ENCODE measurements at places on chromosomes 6 and 20. TPM values are rescaled to one million over a fixed set of nuclear protein-coding genes. Genes with fewer than 3 reads are reported as not detected.

Gene CCDC170
- 5.2 TPM for total RNA-seq

GRCh38 chr6:123105561-123105960, 109.5 kb downstream of the CLVS2 start:
- H3K36me3 ChIP-seq: no peaks in the 10 kb centered on the region
- no peak overlapping the region for H3K4me3 ChIP-seq
- H3K4me1 ChIP-seq: no peaks in the 10 kb centered on the region
- H3K27me3 ChIP-seq: no peaks in the 10 kb centered on the region

GRCh38 chr6:11485271-11485670, 52.3 kb upstream of the TMEM170B start:
- H3K4me1 ChIP-seq: no peaks in the 10 kb centered on the region
- no peak overlapping the region for H3K4me3 ChIP-seq
- DNase-seq: no peak
- no peaks in the 10 kb centered on the region for H3K36me3 ChIP-seq
- no peak overlapping the region for H3K27ac ChIP-seq

DNA sequence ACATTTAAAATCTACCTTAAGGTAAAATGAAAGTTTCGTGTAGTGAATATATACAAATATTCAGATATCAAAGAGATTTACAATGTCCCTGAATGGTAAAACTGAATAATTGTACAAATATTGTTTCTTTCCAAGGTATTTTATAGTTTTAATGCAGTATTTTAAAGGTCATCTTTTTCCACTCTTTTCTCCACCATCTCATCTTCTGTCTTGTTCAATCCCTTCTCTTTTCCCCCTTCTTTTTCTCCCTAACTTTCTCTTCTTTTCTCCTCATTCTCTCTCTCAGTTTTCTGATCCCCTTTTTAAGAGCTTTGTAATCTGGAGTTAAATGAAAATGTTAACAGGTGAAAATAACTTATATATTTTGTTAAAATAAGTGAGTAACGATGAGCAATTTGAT, 126.9 kb downstream of the ADGRB3 start:
- no peak overlapping the region for H3K27ac ChIP-seq
- no peaks in the 10 kb centered on the region for H3K4me1 ChIP-seq
- H3K27me3 ChIP-seq: no peaks in the 10 kb centered on the region
- no peak for DNase-seq
- H3K36me3 ChIP-seq: no peaks in the 10 kb centered on the region

DNA sequence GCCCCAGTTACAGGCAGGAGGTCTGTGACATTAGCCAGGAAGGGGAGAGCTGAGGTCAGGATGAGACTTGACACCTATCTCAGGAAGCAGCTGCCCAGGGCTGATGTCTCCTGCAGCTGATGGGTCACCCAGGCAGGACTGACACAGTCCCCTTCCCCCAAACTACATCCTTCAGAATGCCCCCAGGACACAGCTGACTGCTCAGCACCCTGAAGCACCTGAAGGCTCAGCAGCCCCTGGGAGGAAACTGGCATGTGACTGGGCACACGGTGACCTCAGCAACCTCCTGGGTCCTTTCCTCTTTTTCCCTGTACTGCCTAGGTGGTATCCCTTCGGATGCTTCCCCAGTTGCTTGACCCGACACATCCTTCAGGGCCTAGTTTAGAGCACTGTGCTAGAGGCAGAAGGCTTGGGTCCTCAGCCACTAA, 1.9 kb downstream of the SDC4 start:
- H3K36me3 ChIP-seq: no peaks in the 10 kb centered on the region
- H3K27me3 ChIP-seq: no peaks in the 10 kb centered on the region
- no peak for DNase-seq
- peak overlapping the region; percentile 95 for H3K27ac ChIP-seq

DNA sequence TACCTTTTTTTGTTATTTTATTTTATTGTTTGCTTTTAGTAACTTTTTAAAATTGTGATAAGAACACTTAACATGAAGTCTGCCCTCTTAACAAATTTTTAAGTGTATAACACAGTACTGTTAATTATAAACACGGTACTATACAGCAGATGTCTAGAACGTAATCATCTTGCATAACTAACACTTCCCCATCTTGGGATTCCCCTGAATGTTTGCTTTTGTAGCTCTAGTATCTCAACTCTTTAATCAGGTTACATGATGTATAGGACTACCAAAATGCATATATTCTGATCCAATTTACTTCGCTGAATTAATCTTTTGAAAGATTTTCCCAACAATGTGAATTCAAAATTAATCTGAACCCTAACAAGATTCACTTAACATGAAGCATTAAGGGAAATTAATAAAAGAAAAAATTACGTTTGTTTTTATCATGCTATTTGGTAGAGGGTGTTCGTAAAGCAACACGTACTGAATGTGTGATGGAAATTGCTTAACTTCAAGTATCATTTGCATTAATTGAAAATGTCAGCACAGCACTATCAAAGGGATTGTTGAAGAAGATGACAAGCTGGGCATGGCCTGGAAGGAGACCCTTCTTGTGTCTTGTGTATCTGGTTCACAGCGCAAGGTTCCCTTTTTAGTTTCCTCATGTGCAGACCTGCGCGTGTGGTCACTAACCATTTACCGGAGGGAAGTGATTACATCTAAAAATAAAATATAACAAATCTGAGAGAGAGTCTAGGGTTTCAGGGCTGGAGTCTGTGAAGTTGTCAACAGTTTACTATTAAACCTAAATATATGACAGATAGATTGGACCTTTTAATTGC, 15.2 kb downstream of the COL19A1 start:
- DNase-seq: no peak
- no peaks in the 10 kb centered on the region for H3K36me3 ChIP-seq
- H3K4me3 ChIP-seq: no peak overlapping the region
- no peaks in the 10 kb centered on the region for H3K27me3 ChIP-seq

DNA sequence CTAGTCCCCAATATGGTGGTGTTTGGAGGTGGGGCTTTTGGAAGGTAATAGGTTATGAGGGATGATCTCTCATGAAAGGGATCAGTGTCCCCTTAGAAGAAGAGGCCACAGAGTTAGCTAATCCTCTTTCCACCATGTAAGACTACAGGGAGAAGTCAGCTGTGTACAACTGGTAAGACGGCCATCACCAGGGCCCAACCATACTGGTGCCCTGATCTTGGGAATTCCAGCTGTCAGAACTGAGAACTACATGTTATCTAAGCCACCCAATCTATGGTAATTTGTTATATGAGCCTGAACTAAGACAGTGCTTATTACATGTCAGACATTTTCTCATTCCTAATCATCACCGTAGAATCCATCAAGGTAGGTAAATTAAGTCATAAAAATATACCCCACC, 77.7 kb upstream of the ZNF217 start:
- DNase-seq: no peak
- no peaks in the 10 kb centered on the region for H3K36me3 ChIP-seq
- H3K4me3 ChIP-seq: no peak overlapping the region

GRCh38 chr6:12345694-12346058, 55.5 kb downstream of the EDN1 start:
- no peaks in the 10 kb centered on the region for H3K36me3 ChIP-seq
- no peak overlapping the region for H3K27ac ChIP-seq
- peaks cover 40% of the 10 kb centered on the region for H3K4me1 ChIP-seq

Gene ZSCAN23
- total RNA-seq: 0.55 TPM

DNA sequence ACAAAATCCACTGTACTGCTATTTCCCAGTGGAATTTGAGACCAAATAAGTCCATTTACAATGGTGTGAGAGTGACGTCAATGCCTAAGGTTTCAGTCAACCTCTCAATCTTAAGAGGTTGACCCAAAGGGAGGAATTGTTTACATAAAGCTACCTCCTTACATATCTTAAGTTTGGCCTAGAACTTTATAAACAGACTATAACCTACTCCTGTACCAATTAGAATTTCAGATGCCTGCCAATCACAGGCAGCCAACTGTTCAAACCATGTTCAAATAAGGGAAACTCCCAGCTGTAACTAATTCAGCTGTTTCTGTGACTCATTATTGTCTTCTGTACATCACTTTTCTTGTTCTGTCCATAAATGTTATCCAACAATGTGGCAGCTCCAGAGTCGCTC, 14.5 kb downstream of the LGSN start:
- DNase-seq: peak; percentile 49
- no peaks in the 10 kb centered on the region for H3K27me3 ChIP-seq
- no peaks in the 10 kb centered on the region for H3K4me1 ChIP-seq
- H3K27ac ChIP-seq: peak overlapping the region; percentile 59
- no peaks in the 10 kb centered on the region for H3K36me3 ChIP-seq

DNA sequence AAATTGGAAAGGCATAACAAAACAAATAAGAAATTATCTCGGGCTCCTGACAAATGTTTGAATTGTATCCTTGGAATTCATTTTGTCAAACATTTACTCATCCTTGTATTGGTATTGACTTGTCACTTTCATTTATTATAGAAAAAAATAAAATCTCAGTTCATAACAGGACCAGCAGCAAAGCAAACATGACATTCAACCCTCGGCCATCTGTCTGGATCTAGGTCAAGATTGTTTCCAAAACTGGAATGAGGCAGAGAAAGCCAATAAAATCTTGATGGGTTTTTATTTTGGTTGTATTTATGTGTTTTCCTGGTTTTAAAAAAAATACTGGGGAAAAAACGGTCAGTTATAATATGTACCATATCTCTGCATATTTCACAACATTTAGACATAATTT, 42.9 kb upstream of the FABP7 start:
- no peaks in the 10 kb centered on the region for H3K4me1 ChIP-seq
- H3K4me3 ChIP-seq: no peak overlapping the region
- no peaks in the 10 kb centered on the region for H3K36me3 ChIP-seq
- no peak for DNase-seq

Gene NFATC2
- 12.0 TPM for total RNA-seq

Gene LHFPL5
- total RNA-seq: not detected

DNA sequence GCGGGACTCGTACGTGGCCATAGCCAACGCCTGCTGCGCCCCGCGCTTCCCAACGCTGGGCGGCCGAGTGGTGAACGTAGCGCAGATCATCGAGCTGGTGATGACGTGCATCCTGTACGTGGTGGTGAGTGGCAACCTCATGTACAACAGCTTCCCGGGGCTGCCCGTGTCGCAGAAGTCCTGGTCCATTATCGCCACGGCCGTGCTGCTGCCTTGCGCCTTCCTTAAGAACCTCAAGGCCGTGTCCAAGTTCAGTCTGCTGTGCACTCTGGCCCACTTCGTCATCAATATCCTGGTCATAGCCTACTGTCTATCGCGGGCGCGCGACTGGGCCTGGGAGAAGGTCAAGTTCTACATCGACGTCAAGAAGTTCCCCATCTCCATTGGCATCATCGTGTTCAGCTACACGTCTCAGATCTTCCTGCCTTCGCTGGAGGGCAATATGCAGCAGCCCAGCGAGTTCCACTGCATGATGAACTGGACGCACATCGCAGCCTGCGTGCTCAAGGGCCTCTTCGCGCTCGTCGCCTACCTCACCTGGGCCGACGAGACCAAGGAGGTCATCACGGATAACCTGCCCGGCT, 3.4 kb downstream of the SLC32A1 start:
- no peaks in the 10 kb centered on the region for H3K36me3 ChIP-seq
- peaks cover 3% of the 10 kb centered on the region for H3K4me1 ChIP-seq
- H3K4me3 ChIP-seq: no peak overlapping the region
- H3K27ac ChIP-seq: no peak overlapping the region
- H3K27me3 ChIP-seq: peaks cover 100% of the 10 kb centered on the region

Measured in transverse colon (tissue), 4 donors.